MG63 (cell line): ENCODE measurements at places on chromosomes 6 and 20.

- DNase-seq, result no peak
These were observed 381 bp upstream of the BICRAL start for GRCh38 chr6:42781546-42781795.

GRCh38 chr6:97669191-97670031 is 386.4 kb upstream of the MMS22L start:
- DNase-seq, result no peak

- no peak for DNase-seq
These were observed 93.5 kb downstream of the MAP3K7 start for GRCh38 chr6:90493332-90493731.

GRCh38 chr20:38198238-38198861 is 33.3 kb upstream of the TGM2 start:
- DNase-seq, result no peak

- no peak for DNase-seq
These were observed 115.4 kb downstream of the FRK start for GRCh38 chr6:115945306-115945705.

DNA sequence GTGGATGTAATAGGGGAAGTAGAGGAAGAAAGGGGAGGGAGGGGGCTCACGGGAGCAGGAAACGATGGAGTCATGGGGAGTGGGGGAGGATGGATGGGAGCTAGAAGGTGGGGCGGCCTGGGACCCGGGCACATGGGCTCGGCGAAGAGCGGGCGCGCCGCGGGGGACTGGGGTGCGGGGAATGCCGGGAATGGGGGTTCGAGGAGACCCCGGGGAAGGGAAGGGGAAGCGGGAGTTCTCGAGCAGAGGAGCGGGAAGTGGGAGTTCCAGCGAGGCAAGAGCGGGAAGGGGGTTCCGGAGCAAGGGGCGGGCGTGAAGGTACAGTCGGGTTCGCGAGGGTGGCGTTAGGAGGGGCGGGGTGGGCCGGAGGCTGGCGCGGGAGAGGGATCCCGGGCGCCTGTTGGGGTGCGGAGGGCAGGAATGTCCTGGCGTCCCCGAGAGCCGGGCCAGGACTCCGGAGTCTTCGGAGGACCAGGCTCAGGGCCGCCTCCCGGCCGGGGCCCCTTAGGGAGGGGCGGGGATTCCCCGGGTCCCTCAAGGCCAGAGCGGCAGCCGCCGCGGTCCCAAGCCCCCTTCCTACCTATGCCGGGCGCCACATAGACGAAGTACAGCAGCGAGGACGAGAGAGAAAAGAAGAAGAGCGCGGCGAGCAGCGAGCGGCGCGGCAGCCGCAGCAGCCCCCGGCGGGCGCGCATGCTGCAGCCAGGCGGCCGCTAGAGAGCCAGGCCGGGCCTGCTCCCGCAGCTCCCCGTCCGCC is 504 bp downstream of the B4GALT5 start:
- peak; percentile 56 for DNase-seq

DNA sequence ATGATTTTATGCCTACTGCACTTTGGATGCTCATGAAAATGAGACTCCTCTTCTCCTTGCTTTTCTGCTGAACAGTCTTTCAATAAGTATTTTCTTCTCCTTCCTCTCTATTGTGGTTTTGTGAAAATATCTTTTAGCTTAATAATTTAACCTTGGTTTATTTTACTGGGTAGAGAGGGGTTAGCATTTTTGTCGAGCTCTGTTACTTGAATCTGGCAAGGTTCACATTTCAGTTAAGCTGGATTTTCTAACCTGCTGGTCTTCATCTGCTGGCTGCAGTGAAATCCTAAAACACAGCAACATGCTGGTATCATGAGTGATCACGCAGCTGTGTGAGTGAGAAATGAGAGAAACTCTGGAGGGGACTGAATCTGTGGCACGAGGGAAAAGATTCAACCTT is 222.7 kb upstream of the NOX3 start:
- DNase-seq, result no peak
